ENCODE measurements at places on chromosomes 5 and 9.

DNA sequence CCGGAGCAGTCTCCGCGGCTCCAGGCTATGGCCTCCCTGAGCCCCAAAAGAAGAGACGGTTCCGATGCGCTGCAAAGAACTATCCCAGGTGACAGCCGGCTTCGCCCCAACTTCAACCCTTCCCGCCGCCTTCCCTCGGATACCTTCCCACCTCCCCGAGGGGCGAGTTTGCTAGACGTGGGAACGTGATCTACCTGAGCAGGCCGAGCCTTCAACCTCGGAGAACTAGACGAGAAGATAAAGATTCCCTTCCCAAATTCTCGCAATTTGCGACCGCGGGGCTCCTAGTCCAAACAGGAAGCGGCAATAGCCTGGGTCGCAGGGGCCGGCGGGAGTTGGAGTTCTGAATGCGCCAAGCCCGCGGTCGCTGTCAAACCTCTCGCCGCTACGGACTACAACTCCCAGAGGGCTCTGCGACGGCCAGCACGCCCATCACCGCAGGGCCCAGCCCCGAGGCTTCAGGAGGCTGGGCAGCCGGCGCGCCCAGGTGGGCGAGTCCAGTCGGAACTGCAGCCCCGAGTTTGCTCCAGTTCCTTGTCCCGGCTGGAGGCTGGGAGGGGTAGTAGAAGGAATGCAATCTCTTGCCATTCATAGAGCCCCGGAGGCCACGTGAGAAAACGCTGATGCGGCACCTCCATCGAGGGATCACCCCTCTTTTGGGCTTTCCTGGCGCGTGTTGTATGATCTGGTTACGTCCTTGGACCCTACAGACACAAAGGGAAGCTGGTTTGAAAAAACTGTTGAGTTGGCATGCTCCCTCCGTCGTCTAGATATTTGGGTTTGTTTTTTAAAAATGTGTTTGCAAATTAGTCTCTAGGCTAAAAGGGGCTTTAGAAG is at the start of gene SLC38A9:
Gene SLC38A9, minus strand, starts transcription at position 302 of the 837 bp plus-strand sequence. CDS start 14,366 bp downstream, outside the sequence.
- peak; percentile 90 for DNase-seq

DNA sequence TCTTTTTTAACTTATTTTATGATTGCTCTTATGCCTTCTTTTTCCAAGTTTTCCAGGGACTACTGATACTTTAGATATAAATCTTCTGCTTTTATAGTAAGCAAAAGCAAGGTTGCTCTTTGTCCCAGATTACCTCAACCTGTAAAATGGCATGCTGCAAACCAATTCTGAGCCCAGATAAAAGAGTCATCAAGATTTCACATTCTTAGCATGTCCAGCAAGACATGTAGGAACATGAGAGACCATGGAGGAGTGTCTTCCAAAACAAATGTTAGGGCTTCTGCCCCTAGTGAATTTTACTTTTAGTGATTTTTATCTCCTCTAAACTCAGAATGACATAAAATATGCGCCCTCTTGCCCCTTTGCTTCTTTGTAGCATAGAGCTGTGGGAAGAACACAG is 7.0 kb upstream of the CDC20B start:
- no peak for DNase-seq

DNA sequence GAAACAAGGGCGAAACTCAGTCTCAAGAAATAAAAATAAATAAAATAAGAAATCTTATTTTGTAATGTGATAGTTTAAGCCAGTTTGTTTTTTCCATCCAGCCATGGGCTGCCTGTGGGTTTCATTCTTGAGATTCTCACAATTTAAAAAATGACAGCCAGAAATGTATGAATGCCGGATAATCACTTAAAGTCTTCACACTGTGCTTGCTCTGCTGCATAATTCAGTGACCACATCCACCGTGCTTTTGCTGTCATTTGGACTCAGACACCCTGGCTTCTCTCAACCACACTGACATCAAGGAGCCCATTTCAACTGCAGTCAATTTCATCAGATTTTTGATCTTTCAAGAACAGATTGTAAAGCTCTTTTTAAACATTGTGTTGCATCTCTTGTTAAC is 61.0 kb upstream of the DAPK1 start:
- DNase-seq = no peak

DNA sequence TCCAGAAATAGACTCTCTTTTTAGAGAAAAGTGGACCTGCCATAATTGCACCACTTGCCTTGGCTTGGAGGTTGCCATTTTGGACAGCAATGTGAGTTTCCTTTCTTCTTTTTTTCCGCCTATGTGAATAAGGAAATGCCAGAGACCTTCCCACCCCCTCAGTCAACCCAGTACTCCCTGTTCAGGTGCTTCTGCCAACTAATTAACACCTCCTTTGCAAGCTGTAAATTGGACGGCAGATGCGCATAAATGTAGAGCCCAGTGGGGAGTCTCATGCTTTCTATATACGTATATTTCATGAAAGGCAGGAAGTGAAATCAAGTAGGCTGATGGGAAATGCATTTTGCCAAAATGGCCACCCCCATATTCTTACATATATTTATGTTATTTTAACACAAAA is 269.8 kb upstream of the RFX3 start:
- no peak for DNase-seq

DNA sequence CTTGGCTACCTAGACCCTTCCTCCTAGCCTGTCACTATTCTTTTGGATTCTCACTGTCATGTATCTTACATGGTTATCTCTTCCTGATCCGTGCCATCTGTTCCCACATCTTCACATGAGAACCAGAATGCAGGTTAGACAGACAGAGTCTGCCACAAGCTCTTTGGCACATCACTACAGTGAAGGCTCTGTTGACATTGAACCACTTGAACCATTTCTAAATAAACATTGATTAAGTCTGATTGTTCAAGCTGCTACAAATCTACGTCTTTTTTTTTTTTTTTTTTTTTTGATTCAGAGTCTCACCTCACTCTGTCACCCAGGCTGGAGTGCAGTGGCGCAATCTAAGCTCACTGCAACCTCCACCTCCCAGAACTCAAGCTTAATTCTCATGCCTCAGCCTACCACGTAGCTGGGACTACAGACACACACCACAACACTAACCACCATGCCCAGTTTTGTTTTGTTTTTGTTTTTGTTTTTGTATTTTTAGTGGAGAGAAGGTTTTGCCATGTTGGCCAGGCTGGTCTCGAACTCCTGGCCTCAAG is 85.1 kb upstream of the LRRTM2 start:
- no peak for DNase-seq

GRCh38 chr5:4720831-4721230 is 419.3 kb upstream of the ADAMTS16 start:
- no peak for DNase-seq
